ENCODE measurements at places on chromosomes 13 and 19.

DNA sequence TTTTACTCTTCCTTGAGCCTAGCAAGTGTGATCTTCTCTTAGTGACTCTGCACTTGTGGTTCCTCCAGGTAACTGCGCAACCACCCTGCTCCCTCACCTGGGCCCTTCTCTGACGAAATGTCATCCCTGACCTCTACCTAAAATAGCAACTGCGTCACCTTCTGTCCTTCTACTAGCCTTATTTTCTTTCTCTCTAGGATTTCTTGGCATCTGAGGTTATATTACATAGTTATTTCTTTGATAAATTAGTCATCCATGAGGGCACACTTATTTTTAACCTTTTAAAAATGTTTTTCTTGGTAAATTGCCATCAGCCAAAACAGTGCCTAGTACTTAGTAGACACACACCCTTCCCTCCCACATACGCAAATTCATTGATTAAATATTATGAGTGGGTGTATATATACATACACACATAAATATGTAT lies 355.5 kb downstream of the ENOX1 start:
- no peak for DNase-seq

DNA sequence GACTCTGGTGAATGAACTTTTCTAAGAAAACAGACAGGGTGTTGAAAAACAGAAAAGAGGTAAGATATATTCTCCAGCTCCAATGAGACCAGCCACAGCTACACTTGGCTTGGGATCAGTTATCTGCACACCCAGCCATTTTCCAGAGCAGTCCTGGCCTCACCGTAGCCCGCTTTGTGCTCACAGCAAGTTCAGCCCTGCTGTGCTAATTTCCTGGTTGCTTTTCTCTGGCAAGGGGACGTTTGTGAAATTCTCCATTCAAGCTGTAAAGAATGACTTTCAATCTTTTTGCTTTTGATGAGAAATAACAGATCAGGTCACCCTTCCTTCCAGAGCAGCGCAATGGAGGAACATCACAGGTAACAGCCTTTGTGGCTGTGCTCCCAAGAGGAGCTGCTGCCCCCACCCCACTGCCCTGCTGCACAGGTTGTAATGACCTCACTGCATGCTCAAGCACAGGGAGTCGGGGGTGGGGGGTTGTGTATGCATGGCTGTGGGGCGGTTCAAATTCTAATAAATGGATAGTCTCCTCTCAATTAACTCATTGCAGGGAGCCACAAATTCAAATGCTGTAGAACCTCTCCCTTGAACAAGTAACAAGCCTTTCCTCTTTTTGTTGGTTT lies 516.6 kb upstream of the NBEA start:
- DNase-seq = no peak

DNA sequence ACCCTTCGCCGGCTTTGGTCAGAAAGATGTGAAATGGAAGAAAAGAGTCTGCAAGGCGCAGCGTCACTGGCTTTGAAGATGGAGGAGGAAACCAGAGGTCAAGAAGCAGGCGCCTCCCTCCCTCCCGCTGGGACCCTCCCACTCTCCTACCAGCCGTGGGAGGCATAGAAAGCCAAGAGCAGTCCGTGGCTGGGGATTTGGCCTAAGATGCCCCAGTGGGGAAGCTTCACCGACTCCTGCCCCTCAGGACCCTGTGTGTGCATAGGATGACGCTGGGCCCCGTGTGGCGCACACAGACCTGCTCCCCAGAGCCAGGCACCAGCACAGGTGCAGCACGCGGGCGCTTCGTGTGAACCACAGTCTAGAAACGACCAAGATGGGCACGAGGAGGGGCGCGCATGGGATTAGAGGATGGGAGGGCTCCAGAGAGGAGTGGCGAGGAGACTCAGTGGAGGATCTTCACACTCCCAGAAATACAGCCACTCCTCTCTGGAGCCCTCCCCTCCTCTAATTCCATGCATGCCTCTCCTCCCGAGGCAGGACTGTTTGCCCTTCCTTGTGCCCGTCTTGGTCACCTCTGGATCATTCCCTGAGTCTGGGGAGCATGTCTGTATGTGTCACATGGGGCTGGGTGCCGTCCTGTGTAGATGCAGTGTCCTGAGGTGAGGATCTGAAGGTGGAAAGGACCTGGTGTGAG lies 194.3 kb downstream of the TEX29 start:
- DNase-seq = no peak

- DNase-seq = no peak
Observed at GRCh38 chr19:51594774-51595109, 23.7 kb downstream of the ZNF175 start.

- DNase-seq = no peak
Observed at GRCh38 chr19:38990949-38991697, 15.6 kb upstream of the FBXO17 start.

DNA sequence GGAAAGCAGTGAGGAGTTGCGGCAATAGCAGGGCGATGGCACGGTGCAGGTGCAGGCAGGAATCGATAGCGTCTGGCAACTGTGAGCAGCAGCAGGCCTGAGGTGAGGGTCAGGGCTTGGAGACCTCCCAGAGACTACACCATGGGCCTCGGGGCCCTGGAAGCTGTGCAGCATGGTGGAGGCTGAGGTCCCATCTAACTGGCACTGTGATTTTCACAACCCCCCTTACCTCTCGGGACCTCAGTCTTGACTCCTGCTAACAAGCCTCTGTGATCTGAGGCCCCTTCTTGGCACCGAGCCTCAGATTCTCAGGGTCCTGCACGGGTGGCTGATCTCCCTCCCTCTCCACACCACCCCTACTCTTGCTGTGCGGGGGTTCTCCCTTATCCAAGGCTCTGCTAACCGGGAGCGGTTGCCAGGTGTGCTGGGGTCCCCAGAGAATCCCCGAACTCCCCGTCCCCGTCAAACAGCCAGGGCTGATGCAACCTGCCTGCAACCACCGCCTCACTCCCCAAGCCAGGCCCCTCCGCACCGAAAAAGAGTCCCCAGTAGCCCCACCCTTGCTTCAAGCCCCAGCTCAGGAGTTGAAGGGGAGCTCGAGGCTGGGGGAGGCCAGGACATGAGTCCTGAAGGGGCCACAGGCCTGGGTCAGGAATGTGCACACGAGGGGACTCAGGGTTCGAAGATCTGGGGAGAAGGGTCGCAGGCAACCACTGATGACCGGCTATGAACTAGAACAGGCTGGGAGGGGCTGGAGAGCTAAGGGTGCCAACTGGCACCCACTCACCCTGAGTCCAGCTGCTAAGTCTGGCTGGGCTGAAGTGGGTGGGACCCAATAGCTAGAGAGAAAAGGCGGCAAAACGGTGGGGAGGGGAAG lies 4.8 kb upstream of the ATF5 start:
- DNase-seq = no peak

GRCh38 chr19:52214241-52214640 lies 24.4 kb downstream of the PPP2R1A start:
- DNase-seq = no peak

- DNase-seq = peak; percentile 80
Observed at GRCh38 chr19:4140237-4140711, 13.2 kb upstream of the CREB3L3 start.

DNA sequence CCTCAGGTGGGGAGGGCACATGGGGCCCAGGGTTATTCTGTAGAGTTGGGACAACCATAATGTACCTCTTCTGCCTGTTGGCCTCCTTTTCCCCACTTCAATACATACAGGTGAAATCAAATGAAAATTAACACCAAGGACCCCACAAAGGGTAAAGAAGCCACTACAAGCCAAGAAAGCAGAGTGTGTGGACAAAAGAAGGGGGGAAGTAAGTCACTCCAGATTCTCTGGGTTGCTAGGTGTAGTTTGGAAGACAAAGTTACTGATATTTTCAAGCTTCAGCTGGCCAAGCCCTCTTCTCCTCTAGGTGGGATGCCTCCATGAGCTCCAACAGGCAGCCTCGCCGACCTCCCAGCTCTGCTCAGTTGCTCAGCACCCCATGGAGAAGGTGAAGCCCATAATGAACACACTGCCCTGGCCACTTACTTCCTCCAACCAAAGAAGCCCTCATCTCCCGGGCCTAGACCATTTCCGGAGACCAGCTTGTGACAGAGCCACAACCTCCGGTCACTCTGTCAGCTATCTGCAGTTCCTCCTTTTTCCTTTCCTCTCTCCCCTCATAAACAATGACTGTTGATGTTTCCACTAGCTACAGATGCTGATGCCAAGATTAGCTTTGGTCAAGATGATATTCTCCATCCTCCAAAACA lies 66.8 kb upstream of the MED4 start:
- DNase-seq = no peak

DNA sequence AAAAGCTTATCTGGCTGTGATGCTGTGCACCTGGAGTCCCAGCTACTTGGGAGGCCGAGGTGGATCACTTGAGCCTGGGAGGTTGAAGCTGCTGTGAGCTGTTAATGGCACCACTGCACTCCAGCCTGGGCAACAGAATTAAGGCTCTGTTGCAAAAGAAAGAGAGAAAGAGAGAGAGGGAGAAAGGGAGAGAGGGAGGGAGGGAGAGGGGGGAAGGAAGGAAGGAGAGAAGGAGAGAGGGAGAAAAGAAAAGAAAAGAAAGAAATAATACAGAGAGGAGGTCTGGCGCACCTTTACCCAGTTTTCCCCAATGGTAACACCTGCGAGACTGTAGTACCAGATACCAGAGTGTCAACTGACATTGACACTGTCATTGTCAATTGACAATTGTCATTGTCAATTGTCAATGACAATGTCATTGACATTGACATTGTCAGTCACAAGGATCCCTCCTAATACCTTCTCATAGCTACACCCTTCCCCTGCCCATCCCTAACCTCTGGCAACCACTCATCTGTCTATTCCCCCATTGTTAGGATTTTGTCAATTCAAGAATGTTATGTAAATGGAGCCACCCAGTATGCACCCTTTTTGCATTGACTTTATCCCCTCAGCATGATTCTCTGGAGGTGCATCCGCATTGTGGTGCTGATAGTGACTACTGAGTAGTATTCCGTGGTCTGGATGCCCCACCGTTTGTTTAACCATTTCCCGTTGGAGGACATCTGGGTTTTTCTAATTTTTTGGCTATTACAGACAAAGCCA lies 21.3 kb downstream of the PAK4 start:
- DNase-seq = no peak

DNA sequence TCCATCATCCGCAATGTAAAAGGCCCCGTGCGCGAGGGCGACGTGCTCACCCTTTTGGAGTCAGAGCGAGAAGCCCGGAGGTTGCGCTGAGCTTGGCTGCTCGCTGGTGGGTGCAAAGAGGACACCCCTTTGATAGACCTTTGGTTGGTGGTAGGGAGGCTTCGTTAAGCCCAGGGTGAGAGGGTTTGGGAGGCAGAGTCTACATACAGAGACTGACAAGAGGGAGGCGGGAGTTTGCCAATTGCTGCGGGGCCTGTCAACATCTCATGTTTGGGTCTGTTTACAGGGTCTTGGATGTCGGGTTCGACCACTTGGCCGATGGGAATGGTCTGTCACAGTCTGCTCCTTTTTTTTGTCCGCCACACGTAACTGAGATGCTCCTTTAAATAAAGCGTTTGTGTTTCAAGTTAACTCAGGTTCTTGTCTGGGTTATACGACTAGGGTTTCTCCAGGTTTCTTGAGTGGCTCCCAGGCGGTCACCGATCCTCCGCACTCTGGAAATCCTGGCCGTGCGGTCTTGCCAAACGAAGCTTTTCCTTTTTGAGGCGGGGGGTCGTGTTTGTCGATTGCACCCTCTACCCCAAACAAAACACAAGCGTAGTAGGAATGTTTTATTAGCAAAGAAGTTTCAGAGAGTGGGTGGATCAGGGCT lies 816 bp downstream of the RPS28 start:
- no peak for DNase-seq

GRCh38 chr13:28489524-28489931 lies 5.4 kb downstream of the FLT1 start:
- no peak for DNase-seq

- DNase-seq = no peak
Observed at GRCh38 chr13:45341799-45342500, 967 bp upstream of the TPT1 start.

DNA sequence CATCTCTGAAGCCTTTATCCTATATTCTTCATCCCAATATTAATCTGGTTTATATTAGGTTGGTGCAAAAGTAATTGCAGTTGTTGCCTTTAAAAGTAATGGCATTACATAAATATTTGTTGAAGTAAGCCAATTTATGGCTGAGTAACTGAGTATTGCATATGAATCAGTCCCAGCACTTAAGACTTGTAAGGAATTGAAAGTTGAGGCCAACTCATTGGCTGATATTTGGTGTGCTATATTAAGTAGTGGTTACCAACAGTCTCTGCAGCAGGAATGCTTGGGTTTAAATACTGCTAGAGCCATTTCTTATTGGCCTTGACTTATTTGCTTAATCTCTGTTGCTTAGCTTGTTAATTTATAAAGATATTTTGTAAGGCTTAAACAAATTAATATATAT lies 460.7 kb downstream of the GPC6 start:
- no peak for DNase-seq

DNA sequence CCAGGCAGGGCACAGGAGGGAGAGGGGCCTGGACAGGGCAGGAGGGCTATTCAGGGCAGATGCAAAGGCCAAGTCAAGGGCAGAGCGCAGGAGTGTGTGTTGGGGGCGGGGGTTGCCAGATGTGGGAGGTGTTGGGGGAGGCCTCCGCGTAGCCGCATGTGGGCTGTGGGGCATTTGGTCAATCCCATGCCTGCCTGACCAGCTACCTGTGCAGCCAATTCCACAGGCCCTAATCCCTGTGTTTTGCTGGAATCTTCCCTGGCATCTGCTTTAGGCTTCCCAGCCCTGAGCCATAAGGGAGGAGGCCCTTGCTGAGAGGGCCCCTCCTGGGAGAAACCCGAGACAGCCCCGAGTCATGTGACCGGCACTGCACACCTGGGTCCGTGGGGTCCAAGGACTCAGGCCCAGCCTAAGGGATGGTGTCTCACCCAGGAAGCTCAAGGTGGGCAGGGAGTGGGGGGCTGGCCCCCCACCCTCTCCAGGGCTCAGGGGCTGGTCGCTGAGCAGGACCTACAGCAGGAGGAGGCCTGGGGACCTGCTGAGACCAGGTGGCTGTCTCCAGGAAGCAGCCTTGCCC lies 20.3 kb downstream of the RFX1 start:
- DNase-seq = no peak

GRCh38 chr13:24043590-24044350 lies 116.8 kb upstream of the SPATA13 start:
- no peak for DNase-seq

DNA sequence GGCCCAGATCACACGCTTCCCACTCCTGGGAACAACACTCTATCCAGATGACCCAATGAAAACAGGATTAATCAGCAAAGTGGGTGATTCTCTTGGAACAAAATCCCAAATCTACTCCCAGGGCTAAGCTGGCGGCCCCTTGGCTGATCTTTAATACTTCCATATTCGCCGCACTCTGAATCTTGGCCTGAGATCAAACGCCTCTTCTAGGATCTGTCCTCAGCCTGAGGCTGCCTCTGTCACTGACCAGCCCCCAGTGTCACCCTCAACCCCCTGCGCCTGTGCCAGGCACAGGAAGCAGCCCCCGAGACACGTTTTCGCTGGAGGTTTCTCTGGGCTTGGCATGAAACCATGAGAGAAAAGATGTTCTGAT lies 2.4 kb upstream of the CTXN1 start:
- no peak for DNase-seq

- no peak for DNase-seq
Observed at GRCh38 chr13:104206450-104207044, 1140.3 kb upstream of the SLC10A2 start.

- DNase-seq = no peak
Observed at GRCh38 chr19:3466635-3467034, 13.7 kb downstream of the SMIM24 start.

Measured in GM10248 (cell line).